ENCODE measurements at places on chromosomes 6 and 20.
A peak's percentile ranks its signal among the peaks of the same experiment; 100 is the strongest.

DNA sequence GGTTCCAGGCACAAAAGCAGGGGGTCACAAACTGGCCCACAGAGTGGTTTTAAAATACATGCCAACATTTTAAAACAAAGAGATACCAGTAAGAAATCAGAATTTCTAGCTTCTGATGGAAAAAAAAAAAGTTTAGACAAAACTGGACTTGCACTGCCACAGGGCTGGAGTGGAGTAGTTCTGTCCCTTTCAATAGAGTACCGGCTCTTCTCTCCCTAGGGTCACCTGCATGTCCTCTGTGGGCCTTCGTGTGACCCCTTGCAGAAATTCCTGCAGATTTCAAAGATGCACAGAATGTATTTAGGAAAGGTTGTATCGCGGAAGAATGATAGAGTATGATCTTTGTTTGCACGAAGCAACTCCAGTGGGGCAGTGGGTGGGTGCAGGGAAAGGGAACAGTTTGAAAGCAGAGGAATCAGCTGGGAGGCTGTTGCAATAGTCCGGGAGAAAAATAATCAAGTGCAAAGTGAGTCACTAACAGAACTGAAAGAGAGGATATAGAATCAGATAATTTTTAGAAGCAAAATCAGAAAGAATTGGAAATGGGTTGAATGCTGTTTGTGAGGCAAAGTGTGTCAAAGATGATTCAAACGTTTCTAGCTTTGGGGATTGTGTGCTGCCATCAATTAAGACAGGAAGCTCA lies 97.3 kb upstream of the STXBP5 start:
- no peak for DNase-seq

DNA sequence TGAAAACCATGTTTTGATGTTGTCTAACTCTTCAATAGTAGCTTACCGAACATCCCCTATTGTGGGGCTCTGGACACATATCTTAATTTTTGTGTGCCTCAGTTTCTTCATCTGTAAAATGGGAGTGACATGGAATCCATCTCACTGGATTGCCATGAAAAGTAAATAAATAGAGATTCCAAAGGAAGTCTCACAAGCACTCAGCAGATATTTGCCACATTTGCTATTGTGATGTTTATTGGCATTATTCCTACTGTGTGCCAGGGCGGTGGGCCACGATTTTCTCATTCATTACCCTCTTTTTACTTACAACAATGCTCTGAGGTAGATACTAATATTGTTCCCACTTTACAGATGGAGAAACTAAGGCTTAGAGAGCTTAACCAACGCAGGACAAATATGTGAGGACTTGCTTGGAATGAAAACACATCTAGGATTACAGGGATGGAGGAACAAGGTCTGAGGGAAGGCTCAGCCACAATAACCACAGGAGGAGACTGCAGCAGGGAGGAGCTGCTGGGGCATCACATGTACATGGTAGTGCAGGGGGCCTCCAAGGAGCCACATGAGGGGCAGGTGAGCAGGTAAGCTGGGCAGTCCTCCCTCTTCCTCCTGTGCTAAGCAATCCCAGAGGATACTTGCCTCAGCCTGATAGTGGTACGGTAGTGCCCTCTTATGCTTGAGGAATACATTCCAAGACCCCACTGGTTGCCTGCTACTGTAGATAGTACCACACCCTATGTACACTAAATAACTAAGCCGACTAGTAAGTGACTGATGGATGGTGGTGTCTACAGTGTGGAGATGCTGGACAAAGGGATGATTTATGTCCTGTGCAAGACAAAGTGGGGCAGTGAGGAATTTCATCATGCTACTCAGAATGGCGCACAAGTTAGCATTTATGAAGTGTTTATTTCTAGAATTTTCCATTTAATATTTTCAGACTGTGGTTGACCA lies 176.9 kb downstream of the FOXA2 start:
- no peak for DNase-seq

DNA sequence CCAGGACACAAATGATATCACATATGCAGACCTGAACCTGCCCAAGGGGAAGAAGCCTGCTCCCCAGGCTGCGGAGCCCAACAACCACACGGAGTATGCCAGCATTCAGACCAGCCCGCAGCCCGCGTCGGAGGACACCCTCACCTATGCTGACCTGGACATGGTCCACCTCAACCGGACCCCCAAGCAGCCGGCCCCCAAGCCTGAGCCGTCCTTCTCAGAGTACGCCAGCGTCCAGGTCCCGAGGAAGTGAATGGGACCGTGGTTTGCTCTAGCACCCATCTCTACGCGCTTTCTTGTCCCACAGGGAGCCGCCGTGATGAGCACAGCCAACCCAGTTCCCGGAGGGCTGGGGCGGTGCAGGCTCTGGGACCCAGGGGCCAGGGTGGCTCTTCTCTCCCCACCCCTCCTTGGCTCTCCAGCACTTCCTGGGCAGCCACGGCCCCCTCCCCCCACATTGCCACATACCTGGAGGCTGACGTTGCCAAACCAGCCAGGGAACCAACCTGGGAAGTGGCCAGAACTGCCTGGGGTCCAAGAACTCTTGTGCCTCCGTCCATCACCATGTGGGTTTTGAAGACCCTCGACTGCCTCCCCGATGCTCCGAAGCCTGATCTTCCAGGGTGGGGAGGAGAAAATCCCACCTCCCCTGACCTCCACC lies 42.2 kb downstream of the SIRPA start:
- DNase-seq: no peak

- no peak for DNase-seq
Observed at GRCh38 chr6:109340811-109341210, 41.5 kb downstream of the CD164 start.

DNA sequence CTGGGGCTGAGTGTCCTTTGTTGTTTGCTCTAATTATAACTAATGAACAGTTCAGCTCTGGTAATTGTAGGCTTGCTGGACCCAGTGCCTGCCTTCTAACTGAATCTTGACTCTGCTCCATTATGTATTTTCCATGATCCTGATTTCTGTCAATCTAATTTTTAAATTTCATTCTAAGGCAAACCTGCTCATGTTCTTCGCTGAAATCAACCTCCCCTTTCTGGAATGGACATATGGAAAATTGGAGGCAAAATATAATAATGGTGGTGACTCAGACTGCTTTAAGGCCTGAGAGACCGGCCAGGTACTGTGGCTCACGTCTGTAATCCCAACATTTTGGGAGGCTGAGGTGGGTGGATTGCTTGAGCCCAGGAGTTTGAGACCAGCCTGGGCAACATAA lies 182.7 kb upstream of the AKAP12 start:
- DNase-seq: no peak

GRCh38 chr20:24827603-24828295 lies 121.3 kb upstream of the CST7 start:
- DNase-seq: no peak

DNA sequence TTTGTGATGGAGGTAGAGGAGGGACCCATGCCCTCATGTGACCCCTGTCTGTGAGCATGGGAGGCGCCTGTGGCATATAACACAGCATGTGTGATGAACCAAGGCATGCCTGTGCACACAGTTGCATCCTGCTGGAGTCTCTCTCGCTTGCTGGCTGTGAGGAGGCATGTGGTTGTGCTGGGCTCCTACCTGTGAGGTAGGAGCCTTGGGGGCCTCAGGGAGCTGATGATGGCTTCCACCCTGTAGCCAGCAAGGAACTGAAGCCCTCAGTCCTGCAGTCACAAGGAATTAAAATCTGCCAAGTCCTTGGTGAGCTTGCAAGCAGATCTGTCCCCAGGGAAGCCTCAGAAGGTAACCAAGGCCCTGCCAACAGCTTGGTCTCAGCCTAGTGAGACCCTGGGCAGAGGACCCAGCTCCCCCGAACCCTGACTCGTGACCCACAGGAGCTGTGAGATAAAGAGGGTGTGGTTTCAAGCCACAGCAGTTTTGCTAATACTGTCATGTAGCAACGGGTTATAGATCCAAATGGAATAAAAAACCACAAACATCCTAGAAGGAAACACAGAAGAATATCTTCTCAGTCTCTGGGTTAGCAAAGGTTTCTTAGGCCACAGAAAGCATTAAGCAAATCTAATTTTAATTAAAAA lies 145.7 kb downstream of the WDR27 start:
- DNase-seq: no peak

DNA sequence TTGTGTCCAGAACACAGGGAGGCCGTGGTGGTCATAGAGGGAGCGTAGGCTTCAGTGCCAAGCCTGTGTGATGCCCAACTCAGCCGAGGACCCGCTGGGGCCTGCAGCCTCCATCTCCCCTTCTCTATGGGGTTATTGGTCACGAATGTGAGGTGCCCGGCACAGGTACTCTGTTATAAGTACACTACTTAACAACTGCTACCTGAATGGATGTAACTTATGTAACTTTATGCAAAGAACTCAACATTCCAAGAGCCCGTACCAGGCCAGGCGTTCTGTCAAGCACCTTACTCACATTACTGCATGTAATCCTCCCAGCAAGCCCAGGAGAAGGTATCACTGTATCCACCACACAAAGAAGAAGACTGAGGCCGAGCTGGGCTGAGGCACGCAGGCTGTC lies 24.5 kb upstream of the TBXT start:
- no peak for DNase-seq

GRCh38 chr6:104718672-104719071 lies 141.0 kb downstream of the HACE1 start:
- DNase-seq: no peak

DNA sequence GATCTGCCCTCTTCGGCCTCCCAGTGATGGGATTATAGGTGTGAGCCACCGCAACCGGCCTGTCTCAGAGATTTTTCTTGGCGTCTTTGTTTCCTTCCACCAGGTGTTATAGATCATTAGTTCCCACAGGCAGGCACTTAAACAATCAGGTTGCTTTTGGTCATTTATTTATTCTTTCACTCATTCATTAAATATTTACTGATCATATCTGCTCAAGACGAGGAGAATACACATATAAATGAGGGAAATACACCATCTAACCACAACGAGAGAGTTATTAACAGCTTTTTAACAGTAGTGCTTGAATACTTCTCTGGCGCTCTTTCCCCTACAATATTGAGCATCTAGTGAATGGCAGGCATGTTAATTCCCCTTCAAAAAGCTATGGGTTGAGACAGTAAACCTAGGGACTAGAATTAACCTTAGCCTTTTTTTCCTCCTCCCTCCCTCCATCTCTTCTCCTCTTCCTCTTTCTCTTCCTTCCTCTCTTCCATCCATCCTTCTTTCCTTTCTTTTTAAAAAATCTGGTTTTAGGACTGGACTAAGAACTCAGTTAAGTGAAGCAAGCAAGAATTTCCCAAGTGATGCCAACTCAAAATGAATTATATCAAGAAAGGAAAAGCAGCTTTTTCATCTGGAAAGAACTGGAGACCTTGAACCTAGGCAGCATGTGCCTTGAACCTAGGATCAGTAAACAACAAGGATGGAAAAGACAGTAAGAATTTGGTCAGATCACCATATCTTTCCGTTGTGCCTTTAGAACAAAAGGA lies 41.1 kb upstream of the RFPL4B start:
- no peak for DNase-seq

DNA sequence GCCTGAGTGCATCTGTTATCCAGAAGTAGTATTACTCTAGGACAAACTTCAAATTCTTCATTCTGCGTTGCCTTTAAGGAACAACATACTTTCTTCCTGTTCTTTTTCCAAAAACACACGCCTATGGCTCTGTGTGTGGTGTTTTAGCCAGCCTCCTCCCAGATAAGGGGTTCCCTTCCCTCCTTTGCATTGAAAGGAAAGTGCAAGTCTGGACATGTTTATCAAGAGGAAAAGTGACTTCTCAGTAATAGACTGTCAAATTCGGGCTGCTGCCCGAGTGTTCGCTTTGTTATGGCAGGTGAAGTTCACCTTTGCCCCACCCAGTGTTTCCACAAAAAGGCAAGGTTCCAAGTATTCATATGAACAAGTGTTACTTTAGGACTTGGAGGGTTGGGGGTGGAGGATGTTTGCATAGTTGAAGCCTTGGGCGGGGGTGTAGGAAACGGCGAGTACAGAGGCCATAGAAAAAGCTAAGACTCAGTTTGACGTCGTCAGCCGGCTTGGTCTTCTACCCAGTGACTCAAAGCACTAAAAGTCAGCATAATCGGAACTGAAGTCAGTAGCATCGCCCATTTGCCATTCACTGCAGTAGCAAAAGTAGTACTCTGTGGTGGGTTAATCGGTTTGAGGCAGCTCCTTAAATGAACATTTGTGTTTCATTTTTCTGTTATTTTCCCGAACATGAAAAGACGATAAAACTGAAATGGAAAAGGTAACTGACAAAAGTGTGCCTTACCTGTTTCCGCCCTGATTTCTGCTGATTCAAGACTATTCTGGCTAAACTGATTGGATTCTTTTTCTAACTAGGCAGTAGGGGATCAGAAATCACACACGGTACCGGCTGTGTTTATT lies 12.5 kb downstream of the PRDM1 start:
- no peak for DNase-seq

DNA sequence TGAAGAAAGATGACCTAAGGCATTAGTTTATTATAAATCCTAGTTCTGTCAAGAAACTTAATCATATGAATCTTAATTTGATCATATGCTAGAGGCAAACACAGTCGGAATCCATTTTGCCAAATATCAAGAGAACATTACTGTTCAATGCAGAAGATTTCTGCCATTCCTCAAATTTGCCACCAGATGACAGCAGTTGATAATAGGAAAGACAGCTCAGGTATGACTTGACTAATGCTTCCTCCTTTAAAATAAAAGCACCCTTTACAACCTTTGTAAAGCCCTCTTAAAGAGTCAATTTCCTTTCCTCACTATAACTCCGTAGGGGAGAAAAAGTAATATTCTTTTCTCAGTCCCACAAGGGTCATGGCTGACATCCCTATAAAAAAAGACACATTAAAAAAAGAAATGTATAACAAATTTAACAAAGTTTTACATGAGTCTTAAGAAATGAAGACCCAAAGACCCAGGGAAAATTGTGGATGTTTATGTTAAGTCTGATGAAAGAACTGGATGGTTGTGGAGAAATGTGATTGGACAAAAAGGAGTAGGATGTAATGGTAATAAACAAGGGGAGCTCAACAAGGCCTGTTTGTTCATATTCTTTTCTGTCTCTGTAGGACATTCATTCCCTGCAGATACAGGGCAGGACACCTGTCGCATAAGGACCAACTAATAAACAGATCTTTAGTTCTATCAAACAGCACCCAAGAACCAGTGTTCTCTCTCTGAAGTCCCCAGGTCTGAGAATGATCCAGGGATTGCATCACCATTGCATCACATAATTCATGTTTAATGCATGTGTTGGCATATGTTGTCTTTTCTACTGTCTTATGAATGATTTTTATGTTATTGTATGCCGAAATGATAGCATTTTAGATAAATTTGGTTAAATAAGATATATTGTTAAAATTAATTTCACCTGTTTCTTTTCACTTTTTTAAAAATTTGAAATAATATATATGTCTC lies 23.0 kb upstream of the IL17A start:
- DNase-seq: peak; percentile 56

DNA sequence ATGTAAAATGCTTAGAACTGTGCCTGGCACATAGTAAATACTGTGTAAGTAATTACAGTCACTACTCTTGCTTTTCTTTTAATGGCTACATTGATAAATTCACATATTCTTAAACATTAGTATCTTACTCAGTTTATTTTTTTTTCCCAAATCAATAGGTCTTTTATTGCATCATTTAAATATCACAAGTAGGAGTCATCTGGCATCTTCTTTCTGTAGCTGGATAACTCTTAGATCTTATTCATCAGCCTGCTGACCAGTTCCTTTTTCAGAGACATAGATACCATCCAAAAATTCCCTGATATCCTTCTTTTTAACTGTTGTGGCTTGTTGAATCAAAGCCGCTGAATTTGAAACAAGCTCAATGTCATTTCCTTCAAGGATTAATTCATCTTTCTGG lies 20.0 kb upstream of the PHF3 start:
- no peak for DNase-seq

- no peak for DNase-seq
Observed at GRCh38 chr6:13372688-13373487, 44.6 kb upstream of the TBC1D7 start.

GRCh38 chr6:25961619-25962148 lies 918 bp upstream of the TRIM38 start:
- DNase-seq: no peak

Measured in NCI-H2029 treated with DMSO at 0.1 percent for 48 hours (cell line).